ENCODE measurements at places on chromosomes 4 and X. TPM values are rescaled to one million over a fixed set of nuclear protein-coding genes. Genes with fewer than 3 reads are reported as not detected.

- DNase-seq, result peak; percentile 50
- H3K27me3 ChIP-seq, result no peaks in the 10 kb centered on the region
- no peaks in the 10 kb centered on the region for H3K36me3 ChIP-seq
- no peak overlapping the region for H3K4me3 ChIP-seq
- no peaks in the 10 kb centered on the region for H3K4me1 ChIP-seq
Observed at GRCh38 chr4:79249881-79250503, 75.9 kb downstream of the NAA11 start.

GRCh38 chrX:40411340-40412111 lies 169.2 kb upstream of the ATP6AP2 start:
- H3K27me3 ChIP-seq, result no peaks in the 10 kb centered on the region
- no peaks in the 10 kb centered on the region for H3K36me3 ChIP-seq

DNA sequence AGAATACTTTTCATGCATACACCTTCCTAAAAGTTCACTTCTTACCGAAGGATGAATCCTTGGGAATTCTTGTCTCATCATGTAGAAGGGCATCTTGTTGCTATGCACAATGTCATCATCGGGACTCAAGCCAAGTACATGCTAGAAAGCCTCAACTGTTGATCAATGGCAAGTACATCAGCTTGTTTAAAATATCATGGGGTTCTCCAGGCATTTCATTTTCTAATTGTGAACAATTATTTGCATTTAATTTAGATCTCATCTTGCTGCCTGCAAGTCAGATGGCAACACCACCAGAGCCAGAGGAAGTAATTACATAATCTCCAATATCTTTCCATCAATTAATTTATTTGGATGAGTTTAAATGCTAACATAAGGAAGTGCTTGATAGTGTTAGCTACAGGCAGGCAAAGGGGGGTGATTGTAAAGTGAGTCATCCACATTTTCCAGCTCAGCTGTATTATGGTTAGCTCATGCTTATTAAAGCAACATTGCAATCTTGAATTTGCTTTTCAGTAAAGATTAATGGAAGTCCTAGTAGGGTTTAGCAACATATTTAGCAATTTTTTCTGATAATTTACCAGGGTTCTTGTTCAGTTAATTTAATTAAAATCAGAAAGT lies 356.5 kb downstream of the CBLL2 start:
- no peaks in the 10 kb centered on the region for H3K4me1 ChIP-seq
- H3K36me3 ChIP-seq, result no peaks in the 10 kb centered on the region
- H3K4me3 ChIP-seq, result no peak overlapping the region
- no peaks in the 10 kb centered on the region for H3K27me3 ChIP-seq

DNA sequence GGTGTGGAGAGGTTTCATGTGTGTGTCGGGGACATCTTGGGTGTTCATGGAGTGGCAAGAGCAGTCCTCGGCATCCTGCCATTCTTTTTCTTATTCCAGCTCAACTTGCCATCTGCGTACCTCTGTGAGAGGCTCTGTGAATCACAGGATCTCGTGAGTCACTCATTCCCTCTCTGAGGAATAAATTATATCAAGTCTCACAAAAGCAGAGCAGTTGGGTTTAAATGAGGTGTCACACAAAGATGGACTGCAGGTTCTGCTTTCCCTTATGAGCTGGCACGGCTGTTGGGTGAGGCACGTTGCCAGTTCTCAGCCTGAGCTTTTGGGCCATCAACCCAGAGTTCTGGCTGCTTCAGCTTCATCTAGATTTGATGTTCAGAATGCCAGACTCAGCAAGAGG lies 6.8 kb upstream of the OCIAD2 start:
- no peaks in the 10 kb centered on the region for H3K4me1 ChIP-seq
- H3K4me3 ChIP-seq, result no peak overlapping the region
- no peaks in the 10 kb centered on the region for H3K36me3 ChIP-seq
- H3K27me3 ChIP-seq, result no peaks in the 10 kb centered on the region

DNA sequence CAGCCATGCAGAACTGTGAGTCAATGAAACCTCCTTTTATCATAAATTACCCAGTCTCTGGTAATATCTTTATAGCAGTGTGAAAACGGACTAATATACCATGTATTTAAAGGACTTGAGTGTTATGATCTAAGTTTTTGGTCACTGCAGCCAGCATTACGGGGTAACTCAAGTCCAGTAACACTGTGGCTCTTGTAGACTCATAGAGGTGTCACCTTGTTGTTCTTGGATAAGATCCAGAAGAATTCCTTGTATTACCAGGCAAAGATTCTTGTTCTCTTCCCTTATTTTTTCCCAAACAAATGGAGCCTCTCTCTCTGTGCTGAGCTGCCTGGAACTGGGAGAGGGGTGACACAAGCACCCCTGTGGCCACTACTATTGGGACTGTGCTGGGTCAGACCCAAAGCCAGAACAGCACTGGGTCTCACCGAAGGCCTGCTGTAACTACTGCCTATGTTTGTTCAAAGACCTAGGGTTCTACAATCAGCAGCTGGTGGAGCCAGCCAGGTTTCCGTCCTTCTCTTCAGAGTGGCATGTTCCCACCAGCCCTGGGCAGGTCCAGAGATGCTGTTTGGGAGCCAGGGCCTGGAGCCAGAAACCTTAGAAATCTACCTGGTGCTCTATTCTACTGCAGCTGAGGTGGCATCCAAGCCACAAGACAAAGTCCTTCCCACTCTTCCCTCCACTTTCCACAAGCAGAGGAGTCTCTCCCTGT lies 43.7 kb upstream of the MED14 start:
- no peak overlapping the region for H3K4me3 ChIP-seq
- no peak overlapping the region for H3K27ac ChIP-seq
- H3K36me3 ChIP-seq, result no peaks in the 10 kb centered on the region
- no peaks in the 10 kb centered on the region for H3K4me1 ChIP-seq

- H3K4me1 ChIP-seq, result peaks cover 9% of the 10 kb centered on the region
- H3K27ac ChIP-seq, result no peak overlapping the region
- no peaks in the 10 kb centered on the region for H3K36me3 ChIP-seq
- no peaks in the 10 kb centered on the region for H3K27me3 ChIP-seq
Observed at GRCh38 chrX:12871257-12871656, 4.4 kb downstream of the TLR7 start.

DNA sequence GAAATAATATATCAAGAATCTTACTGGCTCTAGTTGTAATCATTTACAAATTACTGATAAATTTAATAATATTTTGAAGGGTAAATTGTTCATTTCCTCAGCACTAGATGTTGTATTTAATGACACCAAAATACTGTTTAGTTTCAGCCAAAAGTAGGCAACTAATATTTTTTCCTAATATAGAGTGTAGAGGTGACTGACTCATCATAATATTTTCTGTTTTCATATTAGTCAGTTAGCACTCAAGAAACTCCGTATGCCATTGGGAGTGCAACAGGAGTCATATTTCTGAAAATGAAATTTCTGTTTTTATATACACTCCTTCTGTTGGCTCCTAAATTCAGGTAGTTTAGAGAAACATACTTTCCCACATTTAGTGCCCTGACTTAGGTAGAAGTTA lies 36.6 kb upstream of the PTPN13 start:
- H3K27ac ChIP-seq, result no peak overlapping the region
- no peak for DNase-seq
- no peak overlapping the region for H3K4me3 ChIP-seq
- H3K27me3 ChIP-seq, result no peaks in the 10 kb centered on the region
- H3K36me3 ChIP-seq, result no peaks in the 10 kb centered on the region

DNA sequence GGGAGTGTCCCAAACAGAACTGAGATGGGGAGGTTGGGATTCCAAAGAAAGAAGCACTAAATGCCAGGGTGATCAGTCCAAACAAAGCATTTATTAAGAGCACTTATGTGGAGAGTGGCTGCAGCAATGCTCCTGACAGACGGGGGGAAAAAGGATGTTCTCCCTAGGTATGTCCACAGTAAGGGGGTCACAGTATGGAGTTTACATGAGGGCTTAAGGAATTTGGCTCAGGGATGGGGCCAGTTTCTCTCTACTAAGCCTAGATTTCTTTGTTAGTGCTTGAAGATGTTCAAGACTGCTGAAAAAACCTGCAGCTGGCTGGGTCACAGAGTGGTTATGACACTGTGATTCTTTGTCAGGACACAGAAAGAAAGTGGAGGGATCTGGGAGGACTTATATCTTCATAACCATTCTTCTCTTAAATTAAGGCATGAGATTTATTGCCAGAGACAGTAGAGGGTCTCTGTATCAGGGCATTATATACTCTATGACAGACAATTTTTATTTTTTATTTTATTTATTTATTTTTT lies 1468.0 kb downstream of the C4orf33 start:
- peak overlapping the region; percentile 36 for H3K4me3 ChIP-seq
- H3K27ac ChIP-seq, result no peak overlapping the region
- DNase-seq, result no peak
- no peaks in the 10 kb centered on the region for H3K27me3 ChIP-seq

DNA sequence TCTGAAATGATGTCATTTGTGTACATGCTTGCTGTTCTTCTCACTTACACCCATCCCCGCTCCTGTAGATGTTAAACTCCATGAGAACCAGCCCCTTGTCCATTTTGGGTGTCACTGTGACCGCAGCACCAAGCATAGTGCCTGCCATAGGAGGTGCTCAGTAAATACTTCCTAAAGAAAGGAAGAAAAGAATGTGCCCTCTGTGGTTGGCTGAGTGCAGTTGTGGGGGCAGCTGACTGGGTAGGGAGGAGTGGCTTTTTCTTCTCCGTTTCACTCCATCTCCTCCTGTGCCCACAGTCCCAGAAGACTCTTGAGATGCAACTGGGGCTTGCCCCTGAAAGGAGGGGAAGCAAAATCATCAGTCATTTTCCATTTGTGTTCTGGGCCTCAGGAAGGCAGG lies 25.5 kb downstream of the PHEX start:
- H3K27ac ChIP-seq, result no peak overlapping the region
- no peaks in the 10 kb centered on the region for H3K4me1 ChIP-seq
- no peaks in the 10 kb centered on the region for H3K27me3 ChIP-seq
- no peaks in the 10 kb centered on the region for H3K36me3 ChIP-seq
- no peak for DNase-seq

DNA sequence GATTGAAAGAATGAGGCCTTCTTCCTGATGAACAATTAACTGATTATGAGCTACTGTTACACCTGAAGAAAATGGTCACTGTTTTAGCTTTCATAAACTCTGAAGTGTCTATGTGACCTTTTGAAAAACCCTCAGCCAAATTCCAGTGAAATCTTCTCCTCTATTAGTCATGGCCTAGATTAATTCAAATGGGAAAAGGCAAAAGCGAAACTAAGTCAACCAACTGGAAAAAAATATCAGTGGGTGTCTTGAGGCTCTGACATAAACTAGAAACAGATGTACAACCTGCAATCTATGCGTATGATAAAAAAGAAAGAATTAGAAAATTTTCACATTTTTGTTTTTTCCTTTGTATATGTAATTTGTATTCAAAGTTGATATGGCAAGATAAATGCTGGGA lies 169.4 kb upstream of the BANK1 start:
- DNase-seq, result no peak
- H3K36me3 ChIP-seq, result no peaks in the 10 kb centered on the region
- H3K4me3 ChIP-seq, result no peak overlapping the region

DNA sequence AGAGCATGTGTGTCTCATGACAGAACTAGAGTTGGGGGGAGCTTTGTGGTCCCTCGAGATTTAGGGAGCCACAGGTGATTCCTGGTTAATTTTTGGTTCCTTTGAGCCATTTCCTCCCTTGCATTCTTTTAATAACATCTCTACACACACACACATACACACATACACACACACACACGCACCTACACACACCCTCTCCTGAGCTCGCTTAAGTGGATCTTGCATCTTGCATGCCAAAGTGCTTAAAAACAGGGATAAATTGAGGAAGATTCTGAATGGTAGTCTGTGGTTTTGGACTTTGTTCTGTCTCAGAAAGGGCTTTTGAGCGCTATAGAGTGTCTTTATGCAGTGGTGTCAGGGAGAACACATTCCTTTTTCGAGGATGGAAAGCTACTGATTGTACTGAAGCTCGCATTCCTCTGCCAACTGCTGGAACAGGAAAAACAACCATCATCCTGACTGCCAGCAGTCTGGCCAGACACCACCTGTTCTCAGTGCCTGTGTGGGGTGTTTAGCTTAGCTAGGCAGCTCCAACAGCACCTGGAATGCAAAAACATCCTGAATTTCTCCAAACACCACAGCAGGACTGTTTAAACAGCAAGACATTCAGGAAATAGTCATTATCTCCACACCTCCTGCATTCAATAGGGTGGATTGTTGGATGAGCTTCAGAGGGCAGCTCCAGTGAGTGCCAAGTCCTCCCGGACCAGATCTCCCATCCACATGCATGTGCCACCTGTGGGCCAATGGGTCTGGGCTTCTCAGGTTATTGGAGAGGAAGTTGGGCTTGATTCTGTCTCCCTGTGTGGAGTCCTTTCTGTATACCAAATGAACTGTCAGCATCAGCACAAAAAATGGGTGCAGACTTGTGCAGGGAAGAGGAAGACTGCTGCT lies 21.9 kb upstream of the IGFBP7 start:
- H3K4me1 ChIP-seq, result peaks cover 12% of the 10 kb centered on the region
- H3K27me3 ChIP-seq, result no peaks in the 10 kb centered on the region
- no peaks in the 10 kb centered on the region for H3K36me3 ChIP-seq
- H3K4me3 ChIP-seq, result no peak overlapping the region
- H3K27ac ChIP-seq, result peak overlapping the region; percentile 46
- no peak for DNase-seq

GRCh38 chrX:151538190-151539122 lies 25.0 kb upstream of the PASD1 start:
- no peak overlapping the region for H3K27ac ChIP-seq
- no peaks in the 10 kb centered on the region for H3K36me3 ChIP-seq
- no peak for DNase-seq
- no peaks in the 10 kb centered on the region for H3K4me1 ChIP-seq
- H3K27me3 ChIP-seq, result no peaks in the 10 kb centered on the region

DNA sequence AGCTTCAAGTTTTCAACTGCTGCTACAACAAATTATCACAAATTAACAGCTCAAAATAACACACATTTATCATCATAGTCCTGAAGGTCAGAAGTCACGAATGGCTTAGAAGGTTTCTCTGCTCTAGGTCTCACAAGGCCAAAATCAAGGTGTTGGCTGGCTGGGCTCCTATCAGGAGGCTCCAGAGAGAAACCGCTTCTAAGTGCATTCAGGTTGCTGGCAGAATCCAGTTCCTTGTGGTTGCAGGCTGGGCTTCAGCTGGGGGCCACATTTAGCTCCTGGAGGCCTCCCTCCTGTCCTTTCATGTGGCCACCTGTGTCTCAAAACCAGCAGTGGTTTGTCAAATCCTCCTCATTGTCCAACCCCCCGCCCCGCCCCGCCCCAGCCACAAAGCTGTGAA lies 15.4 kb downstream of the MRFAP1 start:
- H3K36me3 ChIP-seq, result no peaks in the 10 kb centered on the region
- no peak for DNase-seq
- no peaks in the 10 kb centered on the region for H3K27me3 ChIP-seq
- H3K27ac ChIP-seq, result no peak overlapping the region
- H3K4me1 ChIP-seq, result no peaks in the 10 kb centered on the region

- H3K27me3 ChIP-seq, result no peaks in the 10 kb centered on the region
- H3K4me3 ChIP-seq, result no peak overlapping the region
- DNase-seq, result no peak
- H3K27ac ChIP-seq, result no peak overlapping the region
Observed at GRCh38 chr4:113881256-113881655, 98.2 kb downstream of the ARSJ start.

The UGT2B10 gene
- total RNA-seq, result not detected

The SULT1B1 gene
- total RNA-seq, result 0.83 TPM

The ARMCX1 gene
- 49.1 TPM for total RNA-seq

The DNAAF6 gene
- not detected for total RNA-seq
